ENCODE measurements at places on chromosomes 2 and 18. TPM values are rescaled to one million over a fixed set of nuclear protein-coding genes. Genes with fewer than 3 reads are reported as not detected.

Gene SERPINB11
- 37.8 TPM for total RNA-seq

Gene TUBB8B
- total RNA-seq = 3.9 TPM

Gene ABCB11
- not detected for total RNA-seq

Gene TUBA4B
- total RNA-seq = not detected

Gene CAMKMT
- total RNA-seq = 5.4 TPM

Gene ANKRD30BL
- total RNA-seq = not detected

Gene SCG2
- total RNA-seq = 1.0 TPM

Gene NEMP2
- total RNA-seq = 14.0 TPM

Gene MAP3K19
- 2.7 TPM for total RNA-seq

Gene SLC19A3
- total RNA-seq = 1.3 TPM

Gene KCNG2
- 3.7 TPM for total RNA-seq

Gene TPO
- total RNA-seq = 0.82 TPM

Gene IL36B
- not detected for total RNA-seq

Gene KRCC1
- 36.6 TPM for total RNA-seq

Gene WDR33
- 41.9 TPM for total RNA-seq

Gene MYOM1
- total RNA-seq = 6.1 TPM

Gene MC4R
- not detected for total RNA-seq

Gene ASIC4
- 0.45 TPM for total RNA-seq

Gene CBLN2
- total RNA-seq = 6.3 TPM

Gene G6PC2
- total RNA-seq = not detected

Gene C2orf15
- not detected for total RNA-seq

Gene SERPINB3
- 8.8 TPM for total RNA-seq

Gene PTPRM
- 92.6 TPM for total RNA-seq

Gene SERPINB4
- 0.51 TPM for total RNA-seq

Gene PIGN
- 39.6 TPM for total RNA-seq

Gene AOX1
- 24.8 TPM for total RNA-seq

Gene FOXD4L1
- not detected for total RNA-seq

Gene PELI1
- 32.9 TPM for total RNA-seq

Gene CSRNP3
- total RNA-seq = 4.0 TPM

Gene C2orf66
- not detected for total RNA-seq

Gene EIF2B4
- total RNA-seq = 46.9 TPM

Gene REG3G
- total RNA-seq = 52.0 TPM

Gene ALKAL2
- total RNA-seq = 2.6 TPM

Gene ADCYAP1
- total RNA-seq = 2.2 TPM

Gene GULP1
- 45.4 TPM for total RNA-seq

Gene CPSF3
- 24.8 TPM for total RNA-seq

Gene EMX1
- total RNA-seq = 9.8 TPM

Data from prostate gland (tissue), 2 donors.